ENCODE measurements at places on chromosomes 4 and X. TPM values are rescaled to one million over a fixed set of nuclear protein-coding genes. Genes with fewer than 3 reads are reported as not detected.

GRCh38 chrX:120301960-120302359 lies 9.3 kb downstream of the TMEM255A start:
- H3K4me1 ChIP-seq, result no peaks in the 10 kb centered on the region
- no peaks in the 10 kb centered on the region for H3K36me3 ChIP-seq
- H3K4me3 ChIP-seq, result no peak overlapping the region
- peaks cover 10% of the 10 kb centered on the region for H3K27me3 ChIP-seq

GRCh38 chr4:25180524-25181131 lies 20.4 kb upstream of the SEPSECS start:
- H3K36me3 ChIP-seq, result no peaks in the 10 kb centered on the region
- no peak for DNase-seq
- H3K27me3 ChIP-seq, result no peaks in the 10 kb centered on the region
- no peaks in the 10 kb centered on the region for H3K4me1 ChIP-seq

GRCh38 chr4:90113881-90114457 lies 13.2 kb upstream of the CCSER1 start:
- no peaks in the 10 kb centered on the region for H3K27me3 ChIP-seq
- no peaks in the 10 kb centered on the region for H3K4me1 ChIP-seq
- H3K36me3 ChIP-seq, result no peaks in the 10 kb centered on the region
- H3K27ac ChIP-seq, result no peak overlapping the region

DNA sequence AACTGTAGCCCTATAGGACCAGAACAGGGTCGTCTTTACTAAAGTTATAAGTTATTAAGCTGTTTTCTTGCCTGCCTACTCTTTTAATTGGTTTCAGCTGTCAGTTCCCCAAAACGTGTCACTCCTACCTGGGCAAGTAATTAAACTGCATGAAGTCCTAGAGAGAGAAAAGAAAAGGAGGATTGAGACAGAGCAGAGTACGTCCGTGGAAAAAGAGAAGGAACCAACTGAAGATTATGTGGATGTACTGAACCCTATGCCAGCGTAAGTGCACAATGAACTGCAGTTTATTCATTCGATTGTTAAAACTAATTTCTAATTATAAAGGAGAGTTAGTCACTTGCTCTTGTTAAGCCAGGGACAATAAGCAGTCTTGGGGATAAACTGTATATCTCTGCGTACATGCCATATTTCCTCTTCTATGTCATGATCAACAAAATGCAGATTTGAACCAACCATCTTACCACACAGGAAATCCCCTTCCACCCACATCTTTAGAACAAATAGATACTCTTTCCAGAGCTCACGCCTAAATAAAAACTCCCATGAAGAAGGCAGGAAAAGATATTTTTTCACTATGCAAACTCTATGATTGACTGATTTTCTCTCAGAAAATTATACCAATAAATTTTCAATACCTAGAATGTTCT lies 22.8 kb downstream of the STAP1 start:
- no peak overlapping the region for H3K27ac ChIP-seq
- no peaks in the 10 kb centered on the region for H3K4me1 ChIP-seq
- no peaks in the 10 kb centered on the region for H3K27me3 ChIP-seq
- DNase-seq, result no peak
- H3K4me3 ChIP-seq, result no peak overlapping the region

GRCh38 chr4:15238720-15239119 lies 189.1 kb upstream of the C1QTNF7 start:
- no peak for DNase-seq
- H3K27me3 ChIP-seq, result no peaks in the 10 kb centered on the region
- no peaks in the 10 kb centered on the region for H3K36me3 ChIP-seq
- no peak overlapping the region for H3K27ac ChIP-seq
- H3K4me1 ChIP-seq, result peaks cover 10% of the 10 kb centered on the region

DNA sequence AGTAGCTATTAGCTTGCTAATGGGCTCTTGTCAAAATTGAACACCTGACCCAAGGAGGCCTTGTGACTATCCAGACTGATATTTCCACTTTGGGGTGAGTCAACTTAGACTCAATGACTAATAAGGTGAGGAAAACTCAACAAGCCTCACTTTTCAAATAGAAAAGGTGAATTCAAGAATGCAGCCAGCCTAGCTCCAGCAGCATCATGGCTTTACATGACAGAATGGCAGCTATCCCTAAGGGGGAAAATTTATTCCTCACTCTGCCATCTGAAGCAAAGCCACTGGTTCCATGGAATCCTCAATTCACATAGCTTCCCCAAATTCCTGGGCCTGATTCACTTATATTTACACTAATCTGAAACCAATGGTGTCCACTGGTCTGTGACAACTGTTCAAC lies 29.1 kb upstream of the RAB9B start:
- H3K27me3 ChIP-seq, result no peaks in the 10 kb centered on the region
- H3K36me3 ChIP-seq, result no peaks in the 10 kb centered on the region
- no peak overlapping the region for H3K4me3 ChIP-seq
- no peak overlapping the region for H3K27ac ChIP-seq
- no peak for DNase-seq

DNA sequence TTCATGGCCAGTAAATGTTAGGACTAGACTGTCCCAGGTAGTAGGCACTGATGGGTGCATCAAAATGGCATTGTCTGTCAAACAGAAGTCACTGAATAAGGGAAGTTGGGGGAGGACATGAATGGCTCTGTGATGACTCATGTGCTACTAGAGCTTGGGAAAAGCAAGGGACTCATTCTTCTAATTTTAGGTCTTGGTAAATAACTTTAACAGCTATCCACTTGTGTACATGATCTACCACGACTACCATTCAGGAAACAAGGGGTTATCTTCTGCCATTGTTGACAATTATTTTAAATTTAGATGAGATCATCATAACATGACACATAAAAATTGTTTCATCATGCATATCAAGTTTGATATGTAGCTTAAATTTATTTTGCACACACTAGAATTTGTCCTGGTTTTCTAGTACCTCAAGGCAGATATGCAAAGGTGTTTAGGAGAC lies 6.3 kb downstream of the AREG start:
- no peak overlapping the region for H3K27ac ChIP-seq
- DNase-seq, result no peak
- H3K36me3 ChIP-seq, result no peaks in the 10 kb centered on the region
- H3K4me1 ChIP-seq, result no peaks in the 10 kb centered on the region
- no peaks in the 10 kb centered on the region for H3K27me3 ChIP-seq

GRCh38 chr4:111748157-111748556 lies 397.1 kb upstream of the FAM241A start:
- no peak for DNase-seq
- H3K4me3 ChIP-seq, result no peak overlapping the region
- H3K4me1 ChIP-seq, result no peaks in the 10 kb centered on the region
- no peak overlapping the region for H3K27ac ChIP-seq

DNA sequence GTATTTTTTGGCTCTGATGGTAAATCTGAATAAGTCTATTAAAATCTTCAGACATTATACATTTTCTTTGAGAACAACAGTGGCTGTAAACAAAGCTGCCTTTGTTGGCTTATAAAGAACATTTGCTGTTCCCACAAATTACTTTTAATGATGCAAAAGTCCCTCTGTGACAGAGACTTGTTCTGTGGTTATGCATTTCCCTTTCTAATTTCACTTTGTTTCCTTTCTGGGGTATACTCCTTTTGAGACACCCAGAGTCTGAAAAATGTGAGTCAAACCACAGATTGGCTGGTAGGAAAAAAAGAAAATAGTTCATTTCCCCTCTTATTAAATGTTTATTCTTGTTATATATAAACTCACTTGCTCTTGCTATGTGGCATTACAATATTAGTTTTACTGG lies 402.4 kb downstream of the PACRGL start:
- no peak for DNase-seq
- no peak overlapping the region for H3K27ac ChIP-seq
- no peaks in the 10 kb centered on the region for H3K27me3 ChIP-seq
- H3K36me3 ChIP-seq, result no peaks in the 10 kb centered on the region

- H3K4me1 ChIP-seq, result peaks cover 18% of the 10 kb centered on the region
- DNase-seq, result no peak
- H3K27ac ChIP-seq, result peak overlapping the region; percentile 86
- H3K4me3 ChIP-seq, result peak overlapping the region; percentile 73
- no peaks in the 10 kb centered on the region for H3K27me3 ChIP-seq
These were observed 531 bp upstream of the GPRIN3 start for GRCh38 chr4:89308161-89308500.

GRCh38 chr4:3867403-3868100 lies 101.4 kb downstream of the ADRA2C start:
- H3K27me3 ChIP-seq, result peaks cover 52% of the 10 kb centered on the region
- no peaks in the 10 kb centered on the region for H3K36me3 ChIP-seq
- no peak overlapping the region for H3K4me3 ChIP-seq
- H3K4me1 ChIP-seq, result no peaks in the 10 kb centered on the region

- H3K27me3 ChIP-seq, result no peaks in the 10 kb centered on the region
- peaks cover 12% of the 10 kb centered on the region for H3K4me1 ChIP-seq
- H3K36me3 ChIP-seq, result no peaks in the 10 kb centered on the region
- peak; percentile 82 for DNase-seq
These were observed 147.7 kb downstream of the CPEB2 start for GRCh38 chr4:15149839-15150592.

DNA sequence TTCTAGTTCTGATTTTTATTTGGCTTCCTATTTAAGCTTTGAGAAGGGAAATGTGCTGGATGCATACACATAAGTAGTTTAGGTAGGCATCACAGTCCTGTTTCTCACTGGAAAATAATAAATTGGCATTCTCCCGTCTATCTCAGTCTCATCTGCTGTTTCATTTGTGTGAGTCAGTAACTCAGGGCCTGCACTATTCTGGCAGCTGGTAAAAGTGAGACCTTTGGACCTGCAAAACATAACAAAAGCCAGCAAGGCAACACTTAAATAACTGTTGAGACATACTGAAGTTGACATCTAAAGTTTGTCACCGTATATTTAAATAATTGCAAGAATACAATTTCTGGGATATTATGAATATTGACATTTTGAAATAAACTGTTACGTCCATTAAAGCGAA lies 8.6 kb upstream of the UBQLN2 start:
- no peaks in the 10 kb centered on the region for H3K4me1 ChIP-seq
- DNase-seq, result no peak
- no peaks in the 10 kb centered on the region for H3K27me3 ChIP-seq
- no peak overlapping the region for H3K4me3 ChIP-seq
- no peaks in the 10 kb centered on the region for H3K36me3 ChIP-seq
- no peak overlapping the region for H3K27ac ChIP-seq

GRCh38 chr4:2869659-2870058 lies 26.0 kb downstream of the ADD1 start:
- H3K4me3 ChIP-seq, result peak overlapping the region; percentile 30
- H3K36me3 ChIP-seq, result no peaks in the 10 kb centered on the region
- peaks cover 99% of the 10 kb centered on the region for H3K4me1 ChIP-seq
- no peaks in the 10 kb centered on the region for H3K27me3 ChIP-seq
- DNase-seq, result no peak
- H3K27ac ChIP-seq, result peak overlapping the region; percentile 71

DNA sequence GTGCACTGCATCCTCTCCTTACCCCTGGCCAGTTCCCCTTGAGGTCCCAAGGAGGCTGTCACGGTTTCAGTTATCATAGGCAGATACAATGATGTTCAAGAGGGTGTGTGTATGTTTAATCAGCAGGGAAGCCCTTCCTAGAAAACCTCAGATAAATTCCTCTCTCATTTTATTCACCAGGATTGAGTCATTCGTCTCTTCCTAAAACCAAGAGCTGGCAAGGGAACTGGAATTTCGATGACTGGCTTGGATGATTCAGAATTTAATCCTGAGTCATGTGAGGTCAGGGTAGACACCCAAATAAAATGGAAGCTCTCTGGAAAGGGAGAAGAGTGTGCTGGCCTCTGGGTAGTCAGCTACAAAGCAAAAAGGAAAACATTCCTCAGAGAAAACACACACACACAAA lies 106.2 kb upstream of the RAPGEF2 start:
- H3K4me3 ChIP-seq, result no peak overlapping the region
- no peaks in the 10 kb centered on the region for H3K4me1 ChIP-seq
- no peaks in the 10 kb centered on the region for H3K27me3 ChIP-seq
- DNase-seq, result no peak

DNA sequence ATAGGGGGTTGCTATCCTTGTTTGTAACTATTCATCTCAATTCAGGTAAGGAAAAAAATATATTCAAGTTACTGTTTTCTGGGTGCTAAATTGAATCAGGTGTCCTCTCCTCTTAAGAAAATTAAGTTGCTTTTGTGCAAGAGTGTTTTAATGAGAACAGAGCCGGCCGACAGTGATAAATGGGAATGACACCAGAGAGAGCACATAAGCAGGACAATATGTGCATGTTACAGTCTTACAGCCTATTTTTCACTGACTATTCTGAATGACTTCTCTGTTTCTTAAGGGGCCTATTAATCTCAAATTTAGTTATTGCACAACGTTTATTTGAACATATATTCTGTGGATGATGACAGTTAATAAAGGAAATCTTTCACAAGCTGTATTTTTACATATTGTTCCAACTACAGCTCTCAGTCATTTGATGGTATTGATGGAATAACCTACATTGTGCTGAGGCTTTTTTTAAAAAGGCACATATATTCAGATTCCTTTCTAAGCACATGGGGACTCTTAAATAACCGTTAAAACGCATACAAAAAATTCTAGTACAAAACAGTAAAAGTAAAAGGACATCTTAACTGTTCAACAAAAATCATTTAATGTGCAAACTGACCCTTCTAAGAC lies 68.4 kb downstream of the SLC10A7 start:
- H3K4me3 ChIP-seq, result no peak overlapping the region
- no peaks in the 10 kb centered on the region for H3K4me1 ChIP-seq
- H3K27ac ChIP-seq, result no peak overlapping the region

GRCh38 chr4:152575533-152575932 lies 39.6 kb upstream of the FBXW7 start:
- H3K4me1 ChIP-seq, result no peaks in the 10 kb centered on the region
- H3K36me3 ChIP-seq, result no peaks in the 10 kb centered on the region
- no peak for DNase-seq
- H3K27me3 ChIP-seq, result no peaks in the 10 kb centered on the region

GRCh38 chr4:173494013-173494970 lies 35.7 kb downstream of the HAND2 start:
- no peaks in the 10 kb centered on the region for H3K36me3 ChIP-seq
- no peak overlapping the region for H3K27ac ChIP-seq
- H3K4me3 ChIP-seq, result peak overlapping the region; percentile 40
- peaks cover 21% of the 10 kb centered on the region for H3K4me1 ChIP-seq
- H3K27me3 ChIP-seq, result peaks cover 10% of the 10 kb centered on the region

DNA sequence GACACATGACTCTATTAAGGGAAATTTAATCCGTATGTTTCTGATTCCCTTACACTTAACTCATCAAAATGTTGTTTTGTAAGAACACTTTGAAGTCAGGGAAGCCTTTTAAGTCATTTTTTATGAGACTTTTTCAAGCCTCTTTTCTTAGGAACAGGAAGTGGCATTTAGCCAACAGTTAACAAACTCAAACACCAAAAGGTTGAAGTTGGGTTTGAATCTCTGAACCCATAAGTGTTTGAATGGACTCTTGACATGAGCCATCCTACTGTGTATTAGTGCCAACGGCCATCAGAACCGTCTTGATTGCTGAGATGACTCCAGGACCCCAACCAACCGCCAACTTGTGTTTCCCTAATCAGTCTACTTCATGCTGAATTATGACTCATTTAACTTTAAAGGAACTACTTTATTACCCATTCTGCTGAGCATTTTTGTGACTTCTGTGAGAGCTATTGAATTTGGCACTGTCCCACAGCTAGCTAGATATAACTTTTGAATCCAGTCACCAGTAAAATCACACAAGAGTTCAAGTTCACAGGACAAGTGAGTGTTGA lies 209.1 kb upstream of the FAT1 start:
- no peaks in the 10 kb centered on the region for H3K27me3 ChIP-seq
- H3K36me3 ChIP-seq, result no peaks in the 10 kb centered on the region
- H3K4me3 ChIP-seq, result no peak overlapping the region
- peaks cover 12% of the 10 kb centered on the region for H3K4me1 ChIP-seq
- H3K27ac ChIP-seq, result no peak overlapping the region
- DNase-seq, result no peak

The RAB39B gene
- total RNA-seq, result 0.95 TPM

The OTUD6A gene
- not detected for total RNA-seq

The AADAT gene
- total RNA-seq, result 4.9 TPM

The PCDH18 gene
- total RNA-seq, result 10.8 TPM

The ERAS gene
- total RNA-seq, result not detected

The CCDC149 gene
- total RNA-seq, result 23.8 TPM

The SLC10A4 gene
- total RNA-seq, result 1.6 TPM

Measured in lower lobe of right lung (tissue), 2 donors.